COR-L47 (cell line): ENCODE measurements at places on chromosomes 6 and 20.

DNA sequence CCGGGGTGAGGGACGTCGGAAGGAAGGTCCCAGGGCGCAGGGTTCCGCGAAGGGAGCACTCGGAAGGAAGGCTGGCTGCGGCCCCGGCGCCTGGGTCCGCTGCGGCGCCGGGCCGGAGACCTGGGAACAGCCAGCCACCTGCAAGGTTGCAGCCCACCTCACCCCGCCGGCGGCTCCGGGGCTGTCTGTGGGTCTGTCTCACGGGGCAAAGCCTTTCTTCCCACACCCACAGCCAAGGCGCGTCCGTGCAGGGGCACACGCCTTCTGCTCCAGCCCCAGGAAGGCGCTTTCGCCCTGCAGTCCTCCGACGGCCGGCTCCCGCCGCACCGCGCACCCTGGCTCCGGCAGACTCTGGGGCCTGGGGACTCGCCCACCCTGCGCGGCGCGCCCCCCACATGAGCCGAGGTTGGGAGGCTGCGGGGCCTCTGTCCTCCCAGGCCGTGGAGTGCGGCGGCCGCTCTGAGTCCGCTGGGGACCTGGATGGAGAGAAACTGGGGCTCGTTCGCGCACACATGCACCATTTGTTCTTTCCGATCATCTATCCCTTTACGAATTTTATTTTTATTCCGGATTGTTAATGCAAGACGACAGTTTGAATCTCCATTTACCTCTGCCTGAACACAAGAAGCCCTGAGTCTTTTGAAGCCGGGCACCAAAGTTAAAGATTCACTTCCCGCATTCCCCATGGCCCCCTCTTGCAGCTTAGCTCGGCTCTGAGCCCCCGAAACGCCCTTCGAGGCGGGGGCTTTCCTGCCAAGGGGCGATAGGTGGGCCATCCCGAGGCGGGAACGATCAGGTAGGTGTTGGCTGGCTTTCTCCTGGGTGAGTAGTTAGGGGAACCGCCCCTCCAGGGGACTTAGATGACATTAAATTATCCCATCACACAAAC lies 4.5 kb upstream of the FOXC1 start:
- DNase-seq = no peak

DNA sequence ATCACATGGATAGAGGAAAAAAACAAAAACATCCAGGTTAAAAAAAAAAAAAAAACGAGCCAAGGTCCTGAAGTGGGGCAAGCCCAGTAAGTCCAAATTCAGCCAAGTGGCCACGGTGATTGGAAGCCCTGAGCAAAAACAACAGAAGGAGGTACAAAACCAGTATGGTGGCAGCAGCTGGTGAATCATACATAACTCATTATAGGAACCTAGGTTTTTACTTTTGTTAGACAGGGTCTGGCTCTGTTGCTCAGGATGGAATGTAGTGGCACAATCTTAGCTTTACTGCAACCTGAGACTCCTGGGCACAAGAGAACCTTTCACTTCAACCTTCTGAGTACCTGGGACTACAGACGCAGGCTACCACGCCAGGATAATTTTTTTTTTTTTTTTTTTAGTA lies 22.7 kb upstream of the MYB start:
- no peak for DNase-seq

DNA sequence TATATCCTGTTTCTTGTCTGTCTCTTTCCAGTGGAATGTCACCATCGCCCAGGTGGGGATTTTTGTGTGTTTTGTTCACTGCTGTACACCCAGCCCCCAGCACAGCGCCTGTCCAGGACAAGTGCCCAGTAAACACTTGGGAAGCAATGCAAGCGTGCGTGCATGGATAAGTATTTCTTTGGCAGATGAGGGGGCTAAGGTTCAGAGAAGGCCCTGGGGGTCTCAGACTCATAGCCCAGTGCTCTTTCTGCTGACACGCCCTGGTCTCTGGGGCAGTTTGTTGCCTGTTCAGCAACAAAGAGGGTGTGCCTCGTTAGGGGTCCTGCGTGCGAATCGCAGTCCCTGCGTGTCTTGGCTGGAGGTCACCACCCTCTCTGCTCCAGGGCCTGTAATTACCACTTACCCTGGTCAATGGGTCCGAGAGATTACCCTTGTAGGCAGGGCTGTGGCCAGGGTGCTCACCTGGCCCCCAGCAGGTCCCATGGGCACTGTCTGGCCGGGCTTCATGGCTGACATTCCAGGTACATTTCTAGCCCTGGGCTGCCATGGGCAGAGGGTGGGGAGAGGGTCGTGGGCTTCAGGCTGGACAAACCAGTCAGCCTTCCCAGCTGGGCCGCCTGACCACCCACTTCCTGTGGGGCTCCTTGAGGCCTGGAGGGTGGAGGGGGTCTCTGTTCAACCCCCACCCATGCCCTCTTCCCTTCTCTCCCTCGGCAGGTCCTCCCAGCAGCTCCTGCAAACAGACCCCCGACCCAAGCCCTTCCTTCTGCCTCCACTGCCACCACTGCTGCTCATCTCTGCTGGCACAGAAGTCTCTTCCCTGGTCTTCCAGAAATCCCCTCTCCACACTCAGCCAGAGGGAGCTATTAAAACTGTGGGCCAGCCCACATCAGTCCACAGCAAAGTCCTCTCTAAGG lies 87.1 kb downstream of the CEBPB start:
- no peak for DNase-seq

DNA sequence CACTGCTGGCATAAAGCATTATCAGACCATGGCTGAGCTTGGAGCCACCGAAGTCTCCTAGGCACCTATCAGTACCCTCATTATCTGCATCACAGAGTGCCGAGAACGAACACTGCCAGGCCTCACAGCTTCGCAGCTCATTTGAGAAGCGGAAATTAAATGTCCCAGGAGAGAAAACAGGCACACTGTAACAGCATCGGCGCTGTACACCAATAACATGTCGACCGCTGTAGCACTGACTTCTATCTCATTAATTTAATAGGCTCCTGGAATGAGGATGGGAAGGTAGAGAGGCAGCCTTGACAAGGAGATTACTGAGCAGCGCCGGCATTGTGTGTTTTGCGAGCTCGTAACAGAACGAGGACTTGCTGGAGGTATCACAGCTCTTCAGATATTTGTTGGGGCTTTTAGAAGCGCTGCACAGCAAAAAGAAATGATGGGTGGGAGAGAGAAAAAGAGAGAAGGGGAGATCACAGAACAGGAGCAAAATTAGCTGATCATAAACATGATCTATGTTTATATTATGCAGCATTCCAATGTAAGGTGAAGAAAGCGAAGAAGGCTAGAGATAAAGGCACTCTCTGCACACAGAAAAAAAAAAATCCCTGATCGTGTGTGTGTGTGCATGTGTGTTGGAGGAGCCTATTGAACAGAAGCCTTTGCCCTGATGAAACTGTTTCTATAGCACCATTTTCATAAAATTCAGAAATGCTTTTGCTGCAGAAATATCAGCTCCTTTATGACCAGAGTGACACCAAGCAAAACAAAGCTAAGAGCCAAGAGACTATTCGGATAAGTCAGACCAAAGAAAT lies 29.2 kb downstream of the ID4 start:
- DNase-seq = no peak

- DNase-seq = no peak
Measured at GRCh38 chr6:50272611-50273010, 222.9 kb upstream of the DEFB112 start.

DNA sequence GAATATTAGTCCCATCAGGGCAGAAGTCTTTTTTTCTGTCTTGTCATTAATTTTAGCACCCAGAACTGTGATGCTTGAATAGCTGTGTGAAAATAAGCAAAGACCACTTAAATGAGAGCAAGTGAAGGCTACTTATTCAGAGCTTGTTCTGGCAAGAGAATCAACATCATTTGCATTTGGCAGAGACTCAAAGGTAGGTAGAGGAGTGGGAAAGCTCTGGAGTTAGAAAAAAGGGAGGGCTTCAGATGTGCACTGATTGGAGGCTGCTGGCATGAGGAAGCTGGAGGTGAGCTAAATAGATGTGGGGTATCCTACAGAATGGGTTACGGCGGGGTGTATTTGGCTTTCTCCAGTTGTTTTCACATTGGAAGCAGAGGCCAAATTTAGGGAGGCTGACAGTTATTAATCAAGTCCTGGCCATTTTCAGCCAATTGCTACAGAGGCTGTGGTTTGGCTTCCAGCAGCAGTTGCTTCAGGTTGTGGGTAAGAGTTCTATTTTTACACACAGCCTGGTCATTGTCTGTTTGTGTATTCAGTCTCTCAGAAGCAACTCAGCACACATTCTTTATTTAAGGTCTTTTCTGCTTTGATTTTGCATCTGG lies 254.3 kb downstream of the BTBD3 start:
- DNase-seq = peak; percentile 74

- no peak for DNase-seq
Measured at GRCh38 chr6:52554684-52555280, 22.1 kb downstream of the TRAM2 start.

DNA sequence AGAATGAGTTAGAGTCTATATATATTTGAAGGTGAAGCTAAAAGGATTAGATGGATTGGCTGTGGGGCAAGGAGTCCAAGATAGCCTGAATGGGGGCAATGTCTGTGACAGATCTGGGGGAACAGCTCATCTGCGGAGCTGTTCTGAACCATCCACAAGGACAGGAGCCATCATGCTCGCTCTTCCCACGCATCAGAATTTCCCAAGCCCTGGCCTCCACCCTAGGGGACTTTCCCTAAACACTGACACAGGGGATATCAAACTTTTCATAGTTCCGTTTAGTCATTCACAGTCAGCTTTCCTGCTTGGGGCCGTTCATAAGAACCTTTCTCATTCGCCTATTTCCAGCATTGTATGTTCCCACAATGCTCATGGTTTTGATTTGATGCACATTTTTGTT lies 37.6 kb upstream of the CCN6 start:
- no peak for DNase-seq

GRCh38 chr6:103215847-103216246 lies 1643.9 kb downstream of the HACE1 start:
- DNase-seq = no peak

GRCh38 chr6:170125456-170126300 lies 165.2 kb downstream of the DLL1 start:
- DNase-seq = no peak

GRCh38 chr6:31586008-31586407 lies at the start of gene LST1:
LST1 (plus strand) TSS chr6:31586277; CDS start chr6:31587300, 1,023 bp downstream.
- DNase-seq = no peak

DNA sequence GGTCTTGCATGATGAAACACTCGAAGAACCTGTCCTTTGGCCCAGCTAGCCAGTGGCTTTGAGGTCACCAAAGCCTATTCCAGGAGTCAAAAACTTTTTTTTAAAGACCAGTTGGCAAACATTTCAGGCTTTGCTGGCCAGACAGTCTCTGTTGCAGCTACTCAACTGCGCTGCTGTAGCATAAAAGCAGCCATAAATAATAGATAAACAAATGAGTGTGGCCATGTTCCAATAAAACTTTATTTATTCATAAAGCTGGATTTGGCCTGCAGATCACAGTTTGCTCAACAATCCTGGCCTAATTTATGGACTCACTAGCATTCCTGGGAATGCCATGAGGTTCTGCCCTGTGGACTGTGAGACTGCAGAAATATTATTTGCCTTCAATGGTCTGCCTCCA lies 68.8 kb upstream of the LTV1 start:
- DNase-seq = no peak

- no peak for DNase-seq
Measured at GRCh38 chr6:25035512-25036435, 100.0 kb upstream of the RIPOR2 start.

DNA sequence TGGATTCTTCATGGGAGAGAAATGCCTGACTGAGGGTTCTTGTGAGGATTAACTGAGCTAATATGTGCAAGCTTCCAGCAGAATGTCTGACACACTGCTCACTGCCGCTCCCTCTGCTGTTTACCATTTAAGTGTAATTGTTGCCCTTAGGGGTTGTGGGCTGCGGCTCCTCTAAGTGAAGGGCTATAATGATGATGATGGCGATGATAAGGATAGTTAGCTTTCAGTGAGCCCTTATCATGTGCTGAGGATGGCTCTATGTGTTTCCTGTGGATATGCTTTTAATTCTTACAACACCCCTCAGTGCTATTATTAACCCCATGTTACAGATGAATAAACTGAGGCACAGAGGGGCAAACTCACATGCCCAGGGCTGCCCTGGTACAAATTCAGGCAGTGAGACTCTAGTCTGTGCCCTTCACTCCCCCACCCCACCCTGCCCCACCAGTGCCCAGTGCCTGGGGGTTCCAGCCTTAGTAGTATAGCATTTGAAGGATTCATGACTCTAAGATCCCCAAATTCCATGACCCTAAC lies 33.4 kb downstream of the TGM2 start:
- DNase-seq = no peak

GRCh38 chr6:31815025-31815838 lies at the start of the genes HSPA1A and HSPA1L:
HSPA1A (plus strand) TSS chr6:31815543; CDS start chr6:31815757, 214 bp downstream.
HSPA1L (minus strand) TSS chr6:31815283; CDS start chr6:31811972, 3,311 bp downstream.
- DNase-seq = peak; percentile 92

GRCh38 chr20:51154708-51155690 lies 132.1 kb upstream of the KCNG1 start:
- DNase-seq = no peak

DNA sequence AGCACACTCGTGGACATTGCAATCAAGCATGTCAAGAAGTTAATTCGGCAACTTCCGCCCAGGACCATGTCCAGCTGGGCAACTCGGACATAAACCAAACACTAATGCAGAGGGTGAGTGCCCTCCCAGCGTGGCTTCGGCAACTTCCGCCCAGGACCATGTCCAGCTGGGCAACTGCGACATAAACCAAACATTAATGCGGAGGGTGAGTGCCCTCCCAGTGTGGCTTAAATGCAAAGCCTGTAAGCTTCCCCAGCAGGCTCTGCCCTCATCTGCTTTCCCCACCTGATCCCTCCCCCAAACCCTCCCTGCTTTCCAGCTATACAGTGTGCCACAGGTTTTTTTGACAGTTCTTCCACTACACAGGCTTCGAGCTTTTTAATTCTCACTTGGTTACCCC lies 143.4 kb downstream of the PXDC1 start:
- DNase-seq = no peak

- DNase-seq = no peak
Measured at GRCh38 chr6:106381881-106382280, 21.4 kb downstream of the CRYBG1 start.

- DNase-seq = peak; percentile 28
Measured at GRCh38 chr6:104686550-104687175, 173.1 kb downstream of the HACE1 start.

GRCh38 chr6:44002593-44003344 lies 124.5 kb downstream of the MRPL14 start:
- peak; percentile 78 for DNase-seq

GRCh38 chr6:77298283-77298682 lies 165.0 kb downstream of the HTR1B start:
- DNase-seq = no peak

- DNase-seq = no peak
Measured at GRCh38 chr6:579339-579738, 77.6 kb downstream of the HUS1B start.

- no peak for DNase-seq
Measured at GRCh38 chr20:47925593-47925992, 140.3 kb upstream of the SULF2 start.

DNA sequence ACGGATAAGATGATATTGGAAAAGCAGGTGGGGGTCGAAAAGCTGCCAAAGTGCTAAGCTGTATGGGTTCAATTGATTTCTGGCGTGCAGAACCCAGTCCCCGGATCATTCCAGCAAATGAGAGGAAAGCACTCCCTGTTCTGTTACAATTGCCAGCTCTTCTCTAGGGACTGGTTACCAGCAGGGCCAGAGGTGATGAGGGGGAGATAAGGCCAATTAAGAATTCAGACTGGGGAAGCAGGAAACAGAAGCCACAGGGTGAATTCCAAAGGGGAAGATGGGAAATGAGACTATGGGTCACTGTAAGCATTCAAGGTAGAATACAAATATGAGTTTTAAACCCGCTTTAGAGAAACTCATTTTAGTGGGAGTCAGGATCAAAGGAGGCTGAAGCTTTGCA lies 349.4 kb upstream of the MAP3K7 start:
- no peak for DNase-seq

- no peak for DNase-seq
Measured at GRCh38 chr6:21457647-21458046, 135.9 kb upstream of the SOX4 start.

GRCh38 chr6:86331265-86331840 lies 606.0 kb upstream of the HTR1E start:
- no peak for DNase-seq
